ENCODE measurements at places on chromosomes 7 and 10.

DNA sequence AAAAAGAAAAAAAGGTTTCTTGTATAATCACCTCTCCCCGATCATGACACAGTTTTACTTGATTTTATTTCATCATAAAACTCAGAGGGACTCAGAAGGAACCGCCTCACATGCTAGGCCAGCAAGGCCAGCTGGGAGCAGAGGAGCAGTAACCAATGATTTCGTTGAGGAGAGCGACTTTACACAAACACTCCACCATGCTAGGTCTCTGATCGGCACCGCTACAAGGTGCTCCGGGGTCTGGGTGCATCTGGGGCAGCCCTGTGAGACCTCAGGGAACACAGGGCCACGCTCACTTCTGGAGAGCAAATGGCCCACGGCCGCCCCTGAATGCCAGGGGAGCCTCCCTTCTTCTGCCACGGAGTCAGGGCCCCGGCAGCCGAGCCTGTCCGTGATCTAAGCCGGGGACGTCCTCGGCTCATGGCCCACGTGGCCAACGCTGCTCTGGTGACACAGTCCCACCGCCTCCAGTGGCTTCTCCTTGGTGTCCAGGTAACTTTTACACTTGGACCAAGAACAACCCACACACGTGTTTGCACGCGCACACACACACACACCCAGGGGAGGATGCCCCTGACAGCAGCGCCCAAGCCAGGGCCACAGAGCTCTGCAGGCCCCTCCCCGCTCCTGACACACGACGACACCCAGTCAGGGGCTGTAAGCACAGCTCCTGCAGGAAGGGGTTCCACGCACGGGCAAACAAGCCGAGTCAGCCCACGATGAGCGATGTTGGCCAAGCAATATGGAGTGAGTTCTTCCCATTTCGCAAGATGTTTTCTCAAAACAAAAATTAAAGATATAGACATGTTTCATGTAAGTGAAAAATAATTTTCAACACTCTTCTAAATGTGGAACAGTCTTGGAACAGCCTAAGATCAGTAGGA lies 332.3 kb downstream of the DNAJB6 start:
- DNase-seq: no peak

- no peak for DNase-seq
Measured at GRCh38 chr7:130452951-130453350, 12.1 kb upstream of the CEP41 start.

DNA sequence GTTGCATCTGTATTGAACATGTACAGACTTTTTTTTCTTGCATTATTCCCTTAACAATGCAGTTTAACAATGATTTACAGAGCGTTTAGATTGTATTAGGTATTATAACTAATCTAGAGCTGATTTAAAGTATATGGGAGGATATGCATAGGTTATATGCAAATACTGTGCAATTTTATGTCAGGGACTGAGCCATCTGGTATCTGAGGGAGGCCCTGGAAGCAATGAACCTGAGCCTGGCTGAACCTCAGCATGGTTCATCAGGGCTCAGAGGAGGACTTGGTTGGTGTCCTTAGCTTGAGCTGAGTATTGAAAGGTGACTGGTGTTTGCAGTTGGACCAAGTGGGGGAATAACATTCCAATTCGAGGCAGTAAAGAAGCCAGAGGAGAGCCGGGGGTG lies 4.8 kb downstream of the ADCK2 start:
- no peak for DNase-seq

GRCh38 chr7:37915438-37915837 lies 1.2 kb downstream of the SFRP4 start:
- no peak for DNase-seq

DNA sequence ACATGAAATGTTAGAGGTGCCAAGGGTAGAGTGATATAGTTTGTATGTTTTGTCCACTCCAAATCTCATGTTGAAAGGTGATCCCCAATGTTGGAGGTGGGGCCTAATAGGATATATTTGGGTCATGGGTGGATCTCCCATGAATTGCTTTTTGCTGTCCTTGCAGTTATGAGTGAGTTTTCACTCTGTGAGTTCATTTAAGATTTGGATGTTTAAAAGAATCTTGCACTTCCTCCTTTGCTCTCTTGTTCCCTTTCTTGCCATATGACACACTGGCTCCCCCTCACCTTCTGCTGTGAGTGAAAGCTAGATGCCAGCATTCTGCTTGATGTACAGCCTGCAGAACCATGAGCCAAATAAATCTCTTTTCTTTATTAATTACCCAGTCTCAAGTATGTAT lies 269.2 kb downstream of the ZWINT start:
- no peak for DNase-seq

GRCh38 chr7:92698237-92698841 lies 108.1 kb upstream of the FAM133B start:
- no peak for DNase-seq

DNA sequence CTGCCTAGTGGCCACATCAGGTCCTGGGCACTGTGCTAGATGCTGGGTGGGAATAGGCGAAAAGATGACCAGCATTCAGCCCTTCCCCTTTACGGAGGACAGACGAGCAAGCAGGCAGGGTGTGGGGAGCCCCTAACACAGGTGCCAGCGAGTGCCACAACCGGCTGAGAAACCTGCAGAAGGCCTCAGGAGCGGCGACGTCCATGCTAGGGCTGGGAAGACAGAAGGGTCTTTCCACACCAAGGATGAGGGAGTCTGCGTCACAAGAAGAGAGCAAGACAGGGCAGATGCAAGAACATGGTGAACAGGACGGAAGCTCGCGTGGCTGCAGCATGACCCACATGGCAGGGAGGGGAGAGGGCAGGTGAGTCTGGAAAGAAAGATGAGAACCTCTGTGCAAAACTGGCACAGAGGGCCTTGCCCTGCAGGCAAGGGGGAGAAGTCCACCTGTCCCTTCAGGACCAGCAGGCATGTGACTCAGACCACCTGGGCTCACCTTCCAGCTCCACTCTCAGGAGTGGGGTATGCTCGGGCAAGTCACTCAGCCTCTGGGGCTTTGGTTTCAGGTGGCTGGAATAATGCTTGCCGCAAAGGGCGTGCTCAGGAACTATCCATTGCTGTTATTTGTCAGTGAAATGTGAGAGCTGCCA lies 36.6 kb downstream of the KCNH2 start:
- no peak for DNase-seq
